ENCODE measurements at places on chromosomes 13 and 19.

DNA sequence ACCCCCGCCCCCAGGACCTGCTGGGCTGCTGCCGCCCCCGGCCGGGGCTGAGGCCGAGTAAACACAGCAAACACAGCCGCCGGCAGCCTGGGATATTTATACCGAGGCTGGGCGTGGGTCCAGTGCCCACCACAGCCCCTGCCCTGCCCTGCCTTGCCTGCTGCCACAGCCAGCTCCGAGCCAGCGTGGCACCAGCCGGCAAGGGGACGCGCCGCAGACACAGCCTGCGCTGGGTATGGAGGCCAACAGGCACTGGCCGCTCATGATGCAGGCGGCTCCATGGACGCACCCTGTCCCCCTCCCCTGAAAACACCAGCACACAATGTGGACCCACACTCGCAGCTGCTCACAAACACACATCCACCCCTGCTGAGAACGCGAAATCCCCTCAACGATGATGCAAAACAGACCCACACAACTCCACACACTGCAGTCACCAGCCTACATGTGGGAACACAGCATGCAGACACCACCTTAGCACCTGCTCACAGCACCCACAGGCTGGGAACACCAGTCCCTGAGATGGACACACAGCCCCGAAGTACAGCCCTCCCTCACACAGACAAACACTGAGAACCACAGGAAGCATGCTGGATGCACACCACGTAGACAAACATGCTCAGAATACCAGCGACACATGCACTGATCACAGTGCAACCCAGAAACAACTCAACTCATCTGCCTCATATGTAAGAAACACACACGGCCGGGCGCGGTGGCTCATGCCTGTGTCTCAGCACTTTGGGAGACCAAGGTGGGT is 16.2 kb downstream of the CCDC97 start:
- peak; percentile 84 for DNase-seq

GRCh38 chr13:77554069-77554468 is 18.6 kb downstream of the SCEL start:
- no peak for DNase-seq

- no peak for DNase-seq
Measured at GRCh38 chr13:99356012-99356261, 48.7 kb upstream of the GPR183 start.

DNA sequence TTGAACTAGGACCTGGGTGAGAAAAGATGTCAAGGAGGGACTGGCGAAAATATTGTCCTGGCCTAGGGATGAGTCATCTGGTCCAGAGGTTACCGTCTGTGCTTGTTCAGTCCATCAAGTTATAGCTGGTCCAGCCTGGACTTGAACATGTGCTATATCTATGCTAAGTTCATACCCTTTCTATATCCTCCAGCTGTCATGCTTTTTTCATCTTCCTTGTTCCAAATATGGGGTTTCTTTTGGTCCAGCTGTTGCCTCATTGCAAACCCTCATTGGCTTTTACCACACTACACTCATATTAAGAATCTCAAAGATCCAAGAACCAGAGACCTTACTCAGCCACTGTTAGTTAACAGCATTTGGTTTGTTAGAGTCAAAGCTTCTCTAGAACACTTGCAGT is 19.1 kb upstream of the KLF12 start:
- no peak for DNase-seq

GRCh38 chr13:109794095-109794494 is 7.7 kb upstream of the IRS2 start:
- no peak for DNase-seq

- no peak for DNase-seq
Measured at GRCh38 chr19:58007285-58007684, 4.7 kb upstream of the ZNF606 start.

GRCh38 chr19:13238891-13239534 is 88.8 kb downstream of the IER2 start:
- DNase-seq: no peak

DNA sequence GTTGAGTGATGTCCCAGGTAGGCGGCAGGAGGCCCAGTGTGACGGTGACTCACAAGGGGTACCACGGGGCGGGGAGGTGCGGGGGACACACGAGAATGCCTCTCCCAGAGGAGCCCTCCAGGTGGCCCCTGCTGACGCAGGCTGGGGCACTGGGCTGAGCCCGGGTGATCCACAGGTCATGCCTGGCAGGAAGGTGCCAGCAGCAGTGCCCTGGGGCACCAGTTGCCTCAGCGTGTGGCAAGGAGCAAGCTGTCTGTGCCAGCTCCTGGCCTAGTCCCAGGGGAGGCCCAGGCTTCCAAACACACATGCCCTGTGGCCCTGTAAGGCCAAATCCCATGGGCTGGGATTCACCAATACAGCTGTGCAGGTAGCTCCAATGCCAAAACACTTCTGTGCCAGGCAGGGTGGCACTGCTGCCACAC is 28.0 kb downstream of the AKT2 start:
- DNase-seq: no peak

DNA sequence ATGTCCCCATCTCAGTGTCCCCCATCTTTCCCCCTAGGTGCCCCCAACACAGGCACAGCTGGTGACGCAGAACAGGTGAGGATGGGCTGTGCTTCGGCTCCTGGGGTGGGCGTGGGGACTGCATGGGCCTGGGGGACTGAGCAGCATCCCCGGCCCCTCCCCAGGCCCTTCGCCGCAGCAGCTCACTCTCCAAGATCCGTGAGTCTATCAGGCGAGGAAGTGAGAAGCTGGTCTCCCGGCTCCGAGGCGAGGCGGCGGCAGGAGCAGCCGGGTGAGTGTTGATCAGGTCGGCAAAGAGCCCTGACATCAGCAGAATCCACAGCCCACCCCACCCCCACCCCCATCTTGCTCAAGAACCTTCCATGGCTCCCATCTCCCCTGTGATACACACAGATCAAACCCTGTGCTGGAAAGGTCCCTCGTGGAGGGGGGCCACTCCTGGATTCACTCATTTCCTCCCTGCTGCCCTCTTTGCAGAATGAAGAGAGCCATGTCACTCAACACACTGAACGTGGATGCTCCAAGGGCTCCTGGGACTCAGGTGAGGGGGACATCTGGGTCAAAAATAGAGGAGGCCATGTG is 10.0 kb downstream of the KLC3 start:
- DNase-seq: no peak

GRCh38 chr19:27779954-27780353 is 1433.0 kb downstream of the UQCRFS1 start:
- DNase-seq: no peak

DNA sequence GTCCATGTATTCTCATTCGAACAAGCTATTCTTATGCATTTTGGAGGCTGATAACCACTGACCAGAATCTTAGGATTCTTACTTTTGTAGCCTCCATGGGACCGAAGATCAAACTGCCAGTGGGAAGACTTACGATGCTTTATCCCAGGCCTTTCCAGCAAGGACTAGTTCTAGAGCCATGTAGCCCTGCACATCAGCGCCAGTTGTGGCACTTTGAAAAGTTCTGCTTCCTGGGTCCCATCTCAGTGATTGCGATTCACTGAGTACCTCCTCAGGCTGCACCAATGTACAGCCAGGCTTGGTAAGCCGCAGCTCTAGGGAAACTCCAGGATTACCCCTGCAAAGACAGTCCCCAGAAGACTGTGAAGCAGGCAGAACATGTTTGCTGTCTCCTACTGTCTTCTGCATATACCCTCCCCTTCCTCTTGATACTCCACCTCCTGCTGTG is 18.9 kb upstream of the ENOX1 start:
- peak; percentile 48 for DNase-seq

DNA sequence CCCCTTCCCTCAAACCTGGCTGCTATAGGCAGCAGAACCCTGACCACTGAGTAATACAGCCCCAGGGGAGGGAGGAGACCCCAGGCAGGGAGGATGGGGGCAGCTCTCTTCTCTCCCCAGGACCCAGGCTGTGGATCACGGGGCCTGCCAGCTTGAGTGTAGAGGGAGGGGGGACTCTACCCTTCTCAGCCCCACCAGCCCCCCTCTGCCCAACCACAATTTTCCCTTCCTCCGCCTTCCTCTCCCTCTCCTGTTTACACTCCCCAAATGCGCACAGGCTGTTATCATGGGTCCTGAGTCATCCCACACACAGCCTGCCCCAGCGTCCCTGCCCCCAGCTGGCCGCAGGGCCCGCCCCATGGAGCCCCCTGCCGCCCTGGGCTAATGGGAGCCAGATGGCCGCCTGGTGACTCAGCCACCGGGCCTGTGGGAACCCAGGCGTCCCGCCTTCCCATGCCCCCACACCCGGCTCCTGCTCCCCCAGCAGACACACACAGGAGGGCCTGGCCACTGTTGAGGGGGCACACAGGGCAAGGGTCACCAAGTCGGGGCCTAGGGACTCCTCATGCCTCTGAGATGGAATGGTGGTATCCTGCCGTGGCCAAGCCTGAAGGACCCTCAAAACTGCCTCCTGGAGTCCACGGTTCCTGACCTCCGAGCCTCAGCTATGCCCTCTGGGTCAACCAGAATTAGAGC is 13.6 kb downstream of the CCDC97 start:
- DNase-seq: peak; percentile 93

- DNase-seq: no peak
Measured at GRCh38 chr13:23436680-23437079, 3.2 kb upstream of the SACS start.

- no peak for DNase-seq
Measured at GRCh38 chr13:74641586-74641985, 507.4 kb upstream of the KLF12 start.

GRCh38 chr13:113203507-113204377 is 4.7 kb downstream of the PCID2 start:
- no peak for DNase-seq

- no peak for DNase-seq
Measured at GRCh38 chr13:40484101-40484800, 182.2 kb downstream of the FOXO1 start.

DNA sequence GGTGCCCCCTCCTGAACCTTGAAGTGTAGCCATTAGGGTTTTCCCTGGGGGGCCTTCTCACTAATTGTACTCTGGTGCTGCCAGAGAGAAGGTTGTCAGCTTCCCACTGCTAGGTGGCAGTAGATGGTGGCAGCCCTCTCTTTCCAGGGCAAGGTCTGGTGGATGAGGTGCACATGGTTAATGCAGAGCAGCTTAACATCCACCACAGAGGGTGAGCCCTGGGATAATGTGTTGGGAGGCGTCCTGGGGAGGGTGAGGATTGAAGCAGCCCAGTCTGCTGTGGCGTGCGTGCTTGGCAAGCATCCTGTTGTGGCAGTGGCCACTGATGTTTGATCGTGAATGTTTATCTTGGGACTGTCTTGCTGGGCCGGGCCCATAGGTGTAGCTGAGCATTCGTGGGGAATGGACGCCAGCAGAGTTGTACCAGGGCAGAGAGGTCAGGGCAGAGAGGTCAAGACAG is 5.8 kb downstream of the EGLN2 start:
- no peak for DNase-seq

GRCh38 chr13:21445759-21446158 is 13.3 kb downstream of the ZDHHC20 start:
- no peak for DNase-seq

DNA sequence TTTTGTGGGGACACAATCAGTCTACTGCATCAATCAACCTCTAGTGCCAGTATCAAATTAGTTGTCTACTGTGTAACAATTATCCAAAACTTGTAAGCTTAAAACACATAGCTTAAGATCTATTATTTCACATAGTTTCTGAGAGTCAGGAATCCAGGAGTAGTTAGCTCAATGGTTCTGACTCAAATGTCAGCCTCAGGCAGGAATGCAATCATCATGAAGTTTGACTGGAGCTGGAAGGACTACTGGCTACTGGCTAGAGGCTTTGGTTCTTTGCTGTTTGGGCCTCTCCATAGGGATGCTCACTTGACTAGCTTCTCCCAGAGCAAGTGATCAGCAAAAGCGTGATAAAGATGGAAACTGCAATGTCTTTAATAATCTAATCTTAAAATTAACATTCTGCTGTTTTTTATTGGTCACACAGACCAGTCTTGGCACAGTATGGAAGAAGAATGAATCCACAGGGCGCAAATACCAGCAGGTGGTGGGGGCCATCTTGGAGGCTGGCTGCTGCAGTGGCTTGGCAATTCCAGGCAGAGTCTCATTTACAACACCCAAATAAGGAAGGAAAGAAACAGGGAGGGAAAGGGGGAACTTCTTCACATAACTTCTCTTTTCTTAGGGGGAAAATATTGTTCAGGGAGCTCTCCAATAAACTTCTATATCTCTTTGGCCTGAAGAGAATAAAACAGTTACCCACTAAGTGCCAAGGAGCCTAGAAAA is 15.7 kb downstream of the CAB39L start:
- no peak for DNase-seq

GRCh38 chr19:48368936-48369335 is 4.8 kb downstream of the SYNGR4 start:
- no peak for DNase-seq

GRCh38 chr19:14149509-14149994 is 13.2 kb upstream of the ASF1B start:
- no peak for DNase-seq

DNA sequence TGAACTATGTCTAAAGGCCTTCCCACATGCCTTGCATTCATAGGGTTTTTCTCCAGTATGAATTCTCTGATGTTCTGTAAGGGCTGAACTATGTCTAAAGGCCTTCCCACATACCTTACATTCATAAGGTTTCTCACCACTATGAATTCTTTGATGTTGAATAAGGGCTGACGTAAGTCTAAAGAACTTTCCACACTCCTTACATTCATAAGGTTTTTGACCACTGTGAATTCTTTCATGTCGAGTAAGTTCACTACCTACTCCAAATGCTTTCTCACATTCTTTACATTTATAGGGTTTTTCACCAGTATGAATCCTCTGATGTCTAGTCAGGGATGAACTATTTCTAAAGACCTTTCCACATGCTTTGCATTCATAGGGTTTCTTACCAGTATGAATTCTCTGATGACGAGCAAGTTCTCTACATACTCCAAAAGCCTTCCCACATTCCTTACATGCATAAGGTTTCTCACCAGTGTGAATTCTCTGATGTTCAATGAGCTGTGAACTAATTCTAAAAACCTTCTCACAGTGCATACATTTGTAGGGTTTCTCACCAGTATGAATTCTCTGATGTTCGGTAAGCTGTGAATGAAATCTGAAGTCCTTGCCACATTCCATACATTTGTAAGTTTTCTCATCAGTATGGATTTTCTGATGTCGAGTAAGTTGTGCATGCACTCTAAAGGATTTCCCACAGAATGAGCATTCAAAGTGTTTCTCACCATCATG is 19.1 kb upstream of the ZNF260 start:
- no peak for DNase-seq

DNA sequence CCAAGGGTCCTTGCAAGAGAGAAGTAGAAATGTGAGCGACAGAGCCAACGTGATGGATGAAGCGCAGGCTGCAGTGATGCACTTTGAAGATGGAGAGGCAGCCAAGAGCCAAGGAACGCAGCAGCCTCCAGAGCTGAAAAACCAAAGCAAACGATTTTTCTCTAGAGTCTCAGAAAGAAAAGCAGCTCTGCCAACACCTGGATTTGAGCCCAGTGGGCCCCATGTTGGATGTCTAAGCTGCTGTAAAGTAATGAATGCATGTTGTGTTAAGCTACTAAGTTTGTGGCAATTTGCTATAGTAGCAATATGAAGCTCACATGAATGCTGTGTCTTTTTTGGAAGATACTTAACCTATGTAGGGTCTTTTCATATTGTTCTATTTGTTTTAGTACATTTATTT is 894.3 kb downstream of the EFNB2 start:
- DNase-seq: no peak
